NCI-H2081 (cell line): ENCODE measurements at places on chromosomes 1 and 21.
A peak's percentile ranks its signal among the peaks of the same experiment; 100 is the strongest.

GRCh38 chr1:17696417-17697301, 58.5 kb upstream of the ACTL8 start:
- DNase-seq: no peak

- DNase-seq: no peak
Observed at GRCh38 chr1:155793213-155793612, 63.8 kb downstream of the GON4L start.

DNA sequence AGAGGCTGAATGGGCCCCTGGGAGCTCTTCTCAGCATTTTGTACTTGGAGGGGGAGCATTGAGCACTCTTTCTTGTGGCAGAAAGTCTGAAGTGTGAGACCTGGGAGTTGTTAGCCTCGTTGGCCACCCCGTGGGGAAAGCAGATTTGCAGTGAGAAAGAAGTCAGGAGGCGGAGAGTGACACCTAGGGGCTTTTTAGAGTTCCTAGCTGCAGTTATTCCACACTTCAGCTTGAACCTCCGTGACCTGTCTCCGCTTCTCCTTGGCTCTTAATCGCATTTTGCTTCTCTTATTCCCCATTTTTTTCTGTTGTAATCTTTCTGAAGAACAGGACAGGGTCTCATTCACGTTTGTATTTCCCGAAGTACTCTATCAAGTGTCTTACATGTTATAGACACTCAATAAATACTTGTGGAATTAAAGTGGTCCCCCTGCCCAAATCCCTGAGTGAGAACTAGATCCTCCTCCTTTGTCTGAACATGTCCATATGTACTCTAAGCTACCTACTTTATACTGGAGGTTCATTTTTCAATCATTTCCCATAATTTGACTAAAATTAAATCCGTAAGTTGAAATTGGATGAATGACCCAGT, 14.5 kb upstream of the C1orf141 start:
- peak; percentile 63 for DNase-seq

- DNase-seq: no peak
Observed at GRCh38 chr1:243996223-243996622, 54.9 kb upstream of the ZBTB18 start.

- peak; percentile 99 for DNase-seq
Observed at GRCh38 chr1:205965036-205965884, 22.0 kb upstream of the SLC26A9 start.

GRCh38 chr1:152067150-152067549, 21.7 kb downstream of the TCHHL1 start:
- DNase-seq: no peak

- DNase-seq: no peak
Observed at GRCh38 chr1:116346943-116347673, 25.9 kb upstream of the ATP1A1 start.

DNA sequence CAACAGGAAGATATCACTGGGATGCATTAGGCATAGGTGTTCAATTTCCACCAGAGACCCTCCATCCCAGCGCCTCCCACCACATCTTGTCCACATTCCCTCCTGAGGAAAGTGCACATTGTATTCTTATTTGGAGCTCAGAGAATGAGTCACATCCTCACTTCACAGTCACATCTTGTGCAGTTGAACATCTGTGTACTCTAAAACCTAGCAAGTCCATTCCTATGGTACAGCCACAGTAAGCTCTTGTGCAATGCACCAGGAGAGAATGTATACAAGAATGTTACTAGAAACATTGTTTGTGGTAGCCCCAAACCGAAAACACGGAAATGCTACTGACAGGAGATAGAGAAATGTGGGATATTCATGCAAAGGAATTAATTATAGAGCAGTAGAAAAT, 1.6 kb upstream of the KDF1 start:
- DNase-seq: no peak

- no peak for DNase-seq
Observed at GRCh38 chr1:25813734-25814471, 5.9 kb upstream of the MTFR1L start.

GRCh38 chr1:51878308-51878615, 265 bp downstream of the NRDC start:
- DNase-seq: no peak

- DNase-seq: no peak
Observed at GRCh38 chr1:228765168-228765946, 30.1 kb downstream of the RHOU start.

GRCh38 chr1:21095976-21096375, 80.7 kb downstream of the EIF4G3 start:
- DNase-seq: no peak

DNA sequence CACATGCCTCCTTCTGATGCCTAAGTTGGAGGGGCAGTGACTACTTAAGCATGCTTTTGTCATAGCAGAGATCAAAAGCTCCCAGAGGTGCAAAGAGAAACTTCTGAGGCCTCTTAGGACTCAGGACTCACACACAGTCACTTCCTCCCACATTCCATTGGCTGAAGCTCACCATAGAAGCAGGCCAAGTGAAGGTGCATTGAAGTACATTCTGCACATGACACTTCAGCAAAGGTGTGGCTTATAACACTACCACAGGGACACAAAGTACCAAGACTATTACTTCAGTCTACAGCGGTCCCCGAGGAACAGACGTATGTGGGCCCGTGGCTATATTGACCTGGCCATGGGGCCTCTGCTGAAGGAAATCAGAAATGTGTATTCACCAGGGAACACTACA, 2.5 kb upstream of the POGK start:
- no peak for DNase-seq

DNA sequence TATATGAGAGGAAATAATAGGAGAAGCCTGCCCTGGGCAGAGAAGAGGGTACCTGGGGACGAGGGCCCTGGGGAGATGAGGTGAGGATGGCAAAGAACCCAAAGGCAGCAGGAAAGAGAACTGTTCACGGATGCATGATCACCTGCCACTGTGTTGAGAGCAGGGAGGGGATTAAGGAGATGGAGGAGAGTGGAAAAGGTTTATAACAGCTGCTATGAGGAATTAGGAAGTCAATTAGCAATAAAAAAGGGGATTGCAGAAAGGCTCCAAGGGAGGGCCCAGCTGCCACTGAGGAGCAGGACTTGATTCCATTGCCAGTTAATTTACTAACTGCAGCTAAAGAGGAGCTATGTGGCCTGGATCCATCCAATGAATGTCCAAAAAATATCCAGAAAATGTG, 61.1 kb downstream of the GFI1 start:
- no peak for DNase-seq

DNA sequence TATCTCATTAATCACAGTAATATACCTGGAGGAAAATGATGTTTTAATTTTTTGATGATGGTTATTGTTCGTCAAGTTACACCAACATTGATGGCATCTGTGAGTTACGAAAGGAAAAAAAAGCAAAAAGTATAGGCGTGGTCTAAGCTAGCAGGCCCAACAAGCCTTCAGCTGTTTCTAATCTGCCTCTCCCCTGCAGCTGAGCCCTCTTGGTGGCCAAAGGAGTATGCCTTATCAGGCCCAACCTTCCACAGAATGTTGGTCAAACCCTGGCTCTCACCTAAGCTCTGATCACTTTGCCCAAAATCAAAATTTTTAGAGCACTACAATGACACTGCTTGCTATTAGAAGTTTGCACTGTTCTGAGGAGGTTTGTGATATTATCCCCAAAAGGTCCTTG, 4.9 kb downstream of the C1orf105 start:
- DNase-seq: no peak

DNA sequence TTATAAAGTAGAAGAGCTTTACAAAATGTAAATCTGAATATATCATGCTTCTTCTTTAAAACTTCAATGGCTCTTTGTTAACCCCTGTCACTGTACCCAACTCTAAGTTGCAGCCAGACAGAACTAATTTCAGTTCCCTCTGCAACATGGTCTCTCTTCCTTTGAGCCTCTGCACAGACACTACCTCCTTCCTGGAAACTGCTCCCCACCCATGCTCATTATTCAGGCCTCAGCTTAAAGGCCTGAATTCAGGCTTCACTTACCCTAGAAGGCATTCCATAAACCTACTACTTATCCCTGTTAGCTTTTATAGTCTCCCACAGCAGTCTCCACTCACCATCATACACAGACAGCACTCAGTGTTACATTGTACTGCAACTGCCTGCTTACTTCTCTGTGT, 2.6 kb upstream of the EEIG2 start:
- DNase-seq: no peak

DNA sequence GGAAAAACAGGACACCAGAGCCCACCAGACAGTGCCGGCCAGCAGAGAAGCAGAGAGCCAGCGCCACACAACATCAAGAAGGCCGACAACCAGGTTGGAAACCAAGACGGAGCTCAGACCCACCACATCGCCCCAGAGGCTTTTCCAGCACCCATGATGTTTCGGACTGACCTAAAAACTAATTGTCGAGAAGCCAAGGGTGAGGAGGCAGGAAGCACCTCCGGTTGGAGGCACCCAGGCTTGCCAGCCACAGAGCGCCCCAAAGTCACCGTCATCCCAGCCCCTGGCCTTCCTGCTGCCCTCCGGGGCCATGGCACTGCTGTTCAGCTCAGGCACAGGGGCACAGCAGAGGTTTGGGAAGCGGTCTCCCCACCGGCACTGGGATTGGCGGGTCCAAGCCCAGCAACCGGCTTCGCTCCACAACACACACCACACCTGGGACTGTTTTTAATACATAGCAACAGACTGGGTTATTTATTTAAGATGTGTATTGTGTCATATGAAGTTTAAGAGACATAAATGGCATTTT, 67.2 kb downstream of the SLC37A1 start:
- no peak for DNase-seq

- no peak for DNase-seq
Observed at GRCh38 chr1:206776229-206776628, 3.9 kb upstream of the IL10 start.

DNA sequence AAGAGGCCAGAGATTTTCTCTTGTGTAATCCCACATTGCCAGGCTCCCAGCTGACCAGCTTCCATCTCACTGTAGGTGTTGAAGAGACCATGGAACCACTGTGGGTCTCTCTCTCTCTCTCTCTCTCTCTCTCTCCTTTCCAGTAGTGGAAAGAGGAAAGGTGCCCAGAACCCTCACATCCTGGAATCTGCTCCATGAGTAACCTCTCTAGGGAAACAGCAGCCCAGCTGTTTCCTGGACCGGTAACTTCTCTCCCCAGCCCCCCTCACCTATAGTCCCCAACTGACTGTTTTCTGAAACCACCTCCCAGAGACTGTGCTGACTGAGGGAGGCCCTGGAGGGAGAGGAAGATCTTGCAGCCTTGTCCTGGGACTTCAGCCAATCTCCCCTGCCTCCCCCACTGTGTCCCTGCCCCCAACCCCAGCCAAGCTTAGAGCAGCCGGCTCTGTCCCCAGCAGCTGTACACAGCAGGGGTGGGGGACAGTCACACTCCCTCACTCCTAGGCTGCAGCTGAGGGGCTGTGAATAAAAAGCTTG, 20.6 kb upstream of the SLC45A3 start:
- DNase-seq: peak; percentile 32

GRCh38 chr1:76961820-76962207, 94.5 kb downstream of the ST6GALNAC5 start:
- no peak for DNase-seq

DNA sequence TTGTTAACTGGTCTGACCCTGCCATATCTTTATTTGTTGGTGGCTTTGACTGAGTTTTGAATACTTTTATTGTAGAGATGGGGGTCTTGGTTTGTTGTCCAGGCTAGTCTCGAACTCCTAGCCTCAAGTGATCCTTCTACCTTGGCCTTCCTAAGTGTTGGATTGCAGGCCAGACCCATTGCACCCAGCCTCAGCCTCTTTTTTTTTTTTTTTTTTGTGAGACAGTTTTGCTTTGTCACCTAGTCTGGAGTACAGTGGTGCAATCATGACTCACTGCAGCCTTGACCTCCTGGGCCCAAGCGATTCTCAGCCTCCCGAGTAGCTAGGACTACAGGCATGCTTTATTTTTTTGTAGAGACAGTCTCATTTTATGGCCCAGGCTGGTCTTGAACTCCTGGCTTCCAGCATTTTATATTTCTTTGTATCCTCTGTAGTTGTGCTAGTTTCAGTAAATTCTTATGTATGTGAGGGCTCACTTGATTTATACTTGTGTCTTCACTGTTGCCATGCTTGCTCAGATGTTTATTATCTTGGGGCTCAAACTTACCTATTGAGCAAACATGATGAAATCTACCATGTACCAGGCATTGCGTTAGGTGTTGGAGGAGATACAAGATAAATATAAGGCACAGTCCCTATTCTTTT, 24.1 kb downstream of the THRAP3 start:
- no peak for DNase-seq

- DNase-seq: peak; percentile 98
Observed at GRCh38 chr1:153485863-153486262, 25.4 kb upstream of the S100A7 start.

GRCh38 chr1:46481961-46482360, 7.7 kb upstream of the DMBX1 start:
- no peak for DNase-seq

DNA sequence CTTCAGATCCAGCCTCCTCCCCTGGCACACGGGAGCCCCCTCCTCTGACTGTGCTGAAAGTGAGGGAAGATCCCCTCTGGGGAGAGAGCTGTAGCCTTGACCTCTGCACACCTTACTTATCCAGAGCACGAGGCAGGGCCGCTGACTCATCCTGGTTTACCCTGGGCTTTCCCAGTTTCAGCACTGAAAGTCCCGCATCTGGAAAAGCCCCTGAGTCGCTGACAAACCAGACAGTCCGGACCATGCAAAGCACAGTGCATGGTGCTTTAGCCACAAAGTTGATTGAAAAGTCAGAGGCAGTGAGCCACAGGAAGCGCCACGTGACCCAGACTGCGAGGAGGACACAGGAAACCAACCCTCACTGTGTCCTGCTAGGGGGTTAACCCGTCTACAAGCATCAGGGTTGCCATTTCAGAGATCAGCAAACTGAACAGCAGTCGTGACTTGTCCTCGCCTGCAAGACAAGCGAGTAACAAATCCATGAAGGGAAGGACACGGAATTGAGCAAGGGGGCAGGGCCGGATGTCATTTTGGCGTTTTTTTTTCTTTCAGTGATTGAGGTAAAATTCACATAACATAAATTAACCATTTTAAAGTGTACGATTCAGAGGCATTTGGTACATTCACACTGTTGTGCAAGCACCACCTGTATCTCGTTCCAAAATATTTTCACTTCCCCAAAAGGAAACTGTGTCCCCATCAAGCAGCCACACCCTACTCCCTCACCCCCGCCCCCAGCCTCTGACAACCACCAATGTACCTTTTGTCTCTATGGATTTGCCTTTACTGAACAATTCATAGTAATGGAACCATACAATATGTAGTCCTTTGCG, 19.9 kb upstream of the IFNGR2 start:
- DNase-seq: no peak

- no peak for DNase-seq
Observed at GRCh38 chr1:205598841-205599668, 32.8 kb downstream of the ELK4 start.

- DNase-seq: no peak
Observed at GRCh38 chr1:235088907-235089306, 39.7 kb downstream of the TOMM20 start.

DNA sequence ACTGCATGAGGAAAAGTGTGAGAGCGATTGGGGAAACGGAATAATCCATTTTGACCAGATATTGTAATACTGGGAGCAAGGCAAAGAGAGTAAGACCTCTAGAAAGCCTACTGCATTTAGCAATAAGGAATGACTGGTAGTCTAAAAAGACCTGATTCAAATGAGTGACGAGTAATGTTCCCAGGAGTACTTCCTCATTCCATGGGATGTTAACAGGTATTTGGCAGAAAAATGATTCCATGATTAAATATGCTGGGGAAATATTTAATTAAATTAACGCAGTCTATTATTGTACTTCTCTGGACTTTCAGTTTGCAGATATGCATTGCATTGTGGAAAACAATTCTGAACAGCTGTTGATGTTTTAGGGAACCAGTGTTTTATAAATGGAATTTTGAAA, 105.5 kb downstream of the RPE65 start:
- no peak for DNase-seq
